Erythroblast (primary cell): ENCODE measurements at places on chromosomes 12 and 14.

DNA sequence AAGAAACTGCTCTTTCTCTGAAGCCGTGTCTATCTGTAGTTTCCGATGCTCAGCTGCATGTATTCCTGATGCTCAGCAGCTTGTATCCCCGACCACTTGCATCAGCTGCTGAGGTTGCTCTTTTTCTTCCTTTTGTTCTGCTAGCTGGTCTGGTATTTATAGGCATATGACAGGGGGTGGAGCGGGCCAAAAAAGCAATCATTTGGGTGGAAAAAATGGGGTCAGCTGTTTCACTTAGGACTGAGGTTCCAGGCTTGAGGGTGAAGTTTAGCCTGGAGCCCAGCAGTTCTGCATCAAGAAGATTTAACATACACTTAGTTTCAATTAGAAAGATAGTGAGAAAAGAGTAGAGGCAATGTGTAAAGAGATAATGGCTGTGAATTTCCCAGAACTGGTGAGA is 23.6 kb upstream of the AMN1 start:
- DNase-seq: no peak

- DNase-seq: no peak
Observed at GRCh38 chr14:75267141-75267721, 11.4 kb upstream of the FOS start.

- no peak for DNase-seq
Observed at GRCh38 chr14:63933110-63933509, 80.3 kb downstream of the SYNE2 start.

- DNase-seq: no peak
Observed at GRCh38 chr12:68478516-68479260, 132.0 kb upstream of the RAP1B start.

- no peak for DNase-seq
Observed at GRCh38 chr14:22977684-22978486, 4.5 kb downstream of the AJUBA start.

DNA sequence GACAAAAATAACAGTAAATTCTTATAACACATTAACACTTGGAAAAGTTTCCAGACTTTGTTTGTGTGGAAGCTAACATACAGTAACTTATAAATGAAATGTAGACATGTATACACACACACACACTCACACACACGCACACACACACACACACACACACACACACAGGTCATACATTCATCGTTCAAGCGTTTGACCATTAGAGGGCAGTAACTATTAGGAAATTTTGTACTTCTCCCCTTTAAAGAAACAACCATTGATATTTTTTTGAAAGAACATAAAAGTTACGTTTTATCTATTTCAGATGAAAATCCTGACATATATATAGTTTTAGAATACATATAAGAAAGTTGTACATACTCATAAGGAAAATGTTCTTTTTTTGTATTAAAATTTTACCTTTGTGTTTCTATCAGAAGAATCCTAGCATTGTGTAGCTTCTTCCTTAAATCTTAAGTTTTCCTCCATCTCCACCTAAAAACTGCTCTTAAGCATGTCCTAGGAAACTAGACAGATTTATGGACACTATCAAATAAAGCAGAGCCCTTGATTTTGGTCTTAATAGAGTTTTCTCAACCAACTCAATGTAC is 29.0 kb downstream of the PTPRQ start:
- DNase-seq: peak; percentile 49

DNA sequence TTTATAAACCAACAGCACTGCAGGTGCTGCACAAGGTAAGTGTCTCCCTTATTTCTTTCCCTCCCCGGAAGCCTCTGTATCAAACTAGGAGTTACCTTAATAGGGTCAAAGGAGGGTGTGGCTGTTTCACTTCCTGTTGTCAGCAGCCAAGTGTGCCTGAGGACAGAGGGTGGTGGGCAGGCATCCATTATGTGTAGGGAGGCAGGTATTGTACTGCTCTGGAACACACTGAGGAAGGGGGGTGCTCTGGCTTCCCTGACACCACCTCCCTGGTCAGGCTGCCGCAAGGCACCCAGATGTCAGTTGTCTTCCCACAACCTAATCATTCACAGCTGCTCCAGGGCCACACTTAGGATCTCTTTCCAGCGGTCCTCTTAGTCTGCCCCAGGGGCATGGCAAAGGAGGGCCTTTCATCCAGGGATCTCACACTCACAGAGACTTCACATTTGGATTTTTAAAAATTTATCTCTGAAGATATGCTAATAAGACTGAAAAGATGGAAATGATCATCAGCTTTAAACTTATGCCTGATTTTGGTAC is 132.0 kb upstream of the ARHGAP5 start:
- no peak for DNase-seq

DNA sequence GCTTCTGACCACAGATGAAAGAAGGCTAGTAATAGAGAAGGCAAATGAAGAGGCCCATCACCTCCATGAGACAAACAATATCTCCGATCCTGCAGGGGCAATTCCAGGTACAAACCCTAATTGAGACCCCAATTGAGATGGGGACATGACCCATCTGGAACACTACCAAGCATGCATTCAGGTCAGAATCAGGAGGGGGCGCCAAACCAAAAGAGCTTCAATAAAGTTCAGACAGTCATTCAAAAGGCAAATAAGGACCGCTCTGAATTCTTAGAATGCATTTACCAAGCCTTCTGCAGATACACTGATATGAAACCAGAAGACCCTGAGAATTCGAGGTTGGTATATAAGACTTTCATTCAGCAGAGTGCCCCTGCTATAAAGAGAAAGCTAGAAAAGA is 10.2 kb upstream of the EDDM3B start:
- peak; percentile 67 for DNase-seq

- DNase-seq: no peak
Observed at GRCh38 chr12:96812153-96812552, 94.9 kb upstream of the NEDD1 start.

DNA sequence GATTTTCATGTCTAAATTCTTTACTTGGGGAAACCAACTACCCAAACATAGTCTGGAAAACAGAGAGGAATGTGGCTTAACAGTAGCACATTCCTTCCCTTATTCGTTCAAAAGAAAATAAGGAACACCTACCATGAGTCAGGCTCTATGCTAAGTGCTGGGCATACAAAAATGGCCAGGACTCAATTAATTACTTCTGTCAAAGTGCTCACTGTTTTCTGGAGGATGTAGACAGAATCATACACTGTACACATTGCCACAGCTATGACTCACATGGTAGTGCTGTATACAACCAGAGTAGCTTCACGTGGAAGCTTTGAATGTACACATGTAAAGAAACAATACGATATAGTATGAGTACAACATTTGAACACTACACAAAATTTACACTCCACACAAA is 50.1 kb downstream of the SLC25A21 start:
- no peak for DNase-seq

- peak; percentile 80 for DNase-seq
Observed at GRCh38 chr12:103929046-103929783, 995 bp upstream of the HSP90B1 start.

DNA sequence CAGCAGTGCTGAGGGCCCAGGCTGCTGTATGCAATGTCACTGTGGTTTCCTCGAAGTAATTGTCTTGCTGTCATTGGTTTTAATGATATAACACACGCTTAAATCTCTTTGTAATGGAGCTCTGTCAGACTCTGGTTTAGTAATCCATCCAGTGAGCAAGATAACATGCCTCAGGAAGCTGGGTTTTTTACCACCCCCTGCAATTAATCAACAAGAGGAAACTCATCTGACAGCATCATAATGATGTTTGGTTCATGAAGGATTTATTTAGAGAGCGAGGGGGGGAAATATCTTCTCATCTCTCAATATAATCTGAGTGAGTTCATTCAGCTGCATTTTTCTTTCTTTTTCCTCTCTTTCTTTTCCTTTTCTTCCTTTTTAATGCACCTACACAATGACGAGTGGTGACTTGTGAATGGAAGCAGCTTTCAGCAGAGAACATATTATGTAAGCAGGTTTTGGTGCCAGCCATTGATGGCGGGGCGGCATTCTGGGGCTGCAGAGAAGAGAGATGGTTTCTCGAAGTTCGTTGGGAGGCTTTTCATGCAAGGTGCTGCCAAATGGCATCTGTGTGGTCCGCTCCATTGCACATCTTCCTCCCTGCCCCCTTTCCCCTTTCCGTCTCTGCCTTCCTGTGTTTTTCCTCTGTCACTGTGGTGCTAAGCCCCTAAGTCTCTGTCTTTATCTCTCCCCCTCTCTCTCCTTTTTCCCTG is 6.7 kb downstream of the RPH3A start:
- no peak for DNase-seq

DNA sequence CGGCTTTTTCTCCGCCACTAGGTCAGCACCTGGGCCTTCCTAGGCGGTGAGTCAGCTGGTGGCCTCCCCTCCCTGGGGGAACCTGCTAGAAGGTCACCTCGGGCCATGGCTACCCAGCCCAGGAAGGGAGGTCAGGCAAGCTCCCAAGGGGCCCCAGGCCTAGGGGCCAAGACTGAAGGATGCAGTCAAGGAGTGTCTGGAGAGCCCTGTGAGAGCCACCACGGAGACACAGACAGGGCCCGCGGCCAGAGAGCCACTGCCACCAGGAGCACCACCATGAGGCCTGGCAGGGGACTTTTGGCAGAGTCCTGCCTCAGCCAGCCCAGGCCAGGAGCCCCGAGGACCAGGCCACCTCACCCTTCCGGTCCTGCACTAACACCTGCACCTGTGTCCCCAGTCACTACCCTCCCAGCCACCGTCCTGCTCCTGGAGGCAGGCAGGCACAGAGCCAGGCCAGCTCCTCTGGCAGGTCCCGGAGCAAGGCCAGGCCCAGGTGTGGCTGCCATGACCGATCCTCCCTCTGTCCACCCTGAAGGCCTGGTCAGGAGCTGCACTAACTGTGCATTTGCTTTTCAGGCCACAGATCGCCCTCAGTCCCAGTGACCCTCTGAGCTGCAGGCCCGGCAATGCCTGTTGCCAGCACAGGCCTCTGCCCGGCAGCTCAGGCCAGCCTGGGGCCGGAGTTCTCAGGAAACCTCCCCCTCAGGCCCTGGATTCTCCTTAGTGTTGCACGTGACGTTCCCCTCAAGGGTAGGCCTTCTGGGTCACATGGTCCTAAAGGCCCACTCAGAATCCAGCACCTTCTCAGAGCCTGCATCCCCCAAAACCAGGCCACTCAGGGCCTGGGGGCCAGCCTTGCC is 6.9 kb downstream of the PHETA1 start:
- no peak for DNase-seq

DNA sequence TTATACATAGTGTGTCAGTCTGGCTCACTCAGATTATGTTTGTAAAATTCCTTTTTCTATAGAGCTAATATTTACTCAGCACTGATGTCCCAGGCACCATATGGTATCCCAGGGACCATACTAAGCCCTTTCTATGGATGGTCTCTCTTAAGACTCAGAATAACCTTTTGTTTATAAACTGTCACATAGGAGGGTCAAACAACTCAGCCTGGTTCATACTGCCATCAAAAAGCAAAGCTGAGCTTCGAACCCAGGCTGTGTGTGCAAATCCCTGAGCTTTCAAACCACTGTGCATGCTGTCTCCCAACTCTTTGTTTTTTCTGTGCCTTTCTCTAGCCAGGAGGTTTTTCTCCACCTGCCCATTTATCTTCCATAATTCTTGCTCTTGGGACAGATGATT is 135.6 kb upstream of the ARHGAP5 start:
- DNase-seq: no peak

DNA sequence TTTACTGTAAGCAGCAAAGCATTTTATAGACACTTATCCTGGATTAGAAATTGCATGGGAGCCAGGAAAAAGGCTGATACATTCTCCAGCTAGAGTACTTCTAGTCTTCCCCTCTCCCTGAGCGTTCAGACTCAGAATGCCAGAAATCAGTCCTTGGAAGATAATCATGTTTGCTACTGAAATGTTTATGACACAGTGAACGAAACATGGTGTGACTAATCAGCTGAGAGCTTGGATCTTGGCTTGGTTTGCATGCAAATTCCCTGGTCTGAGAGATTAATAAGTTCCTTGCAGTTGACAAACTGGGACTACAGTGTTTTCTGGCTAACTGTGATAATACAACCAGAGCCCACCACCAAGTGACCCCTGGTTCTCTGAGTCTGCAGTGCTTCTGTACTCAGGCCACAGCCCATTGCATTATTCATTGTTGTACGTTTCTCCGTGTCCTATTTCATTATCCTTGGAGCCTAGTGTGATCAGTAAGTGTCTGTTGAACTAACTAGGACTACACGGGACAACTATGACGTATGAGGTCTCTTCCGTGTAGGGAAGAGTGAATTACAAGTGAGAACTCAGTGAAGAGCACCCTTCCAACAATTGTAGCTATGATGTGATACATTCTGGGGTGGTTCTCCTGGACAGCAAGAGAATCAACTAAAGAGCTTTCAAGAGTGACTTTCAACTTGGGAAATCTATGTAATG is 34.6 kb upstream of the EVL start:
- DNase-seq: no peak

DNA sequence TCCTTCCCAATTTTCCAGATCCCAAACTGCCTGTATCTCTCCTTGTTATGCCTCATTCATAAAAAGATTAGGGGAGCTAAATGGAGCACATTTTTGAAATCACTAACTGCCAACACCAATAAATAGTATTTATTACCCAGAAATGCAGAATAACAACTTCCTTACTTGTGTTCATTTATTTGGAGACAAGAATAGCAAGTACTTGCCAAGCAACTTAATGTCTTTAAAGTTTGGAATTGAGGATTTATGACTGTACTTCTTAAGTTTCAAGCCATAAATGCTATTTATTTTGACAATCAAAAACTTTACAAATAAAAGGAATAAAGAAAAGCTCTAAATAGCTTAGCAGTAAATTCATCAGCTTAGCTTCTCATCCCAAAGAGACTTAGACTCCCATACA is 626.1 kb upstream of the NOVA1 start:
- DNase-seq: no peak

GRCh38 chr14:81211844-81212243 is 8.9 kb downstream of the GTF2A1 start:
- DNase-seq: peak; percentile 30

- DNase-seq: no peak
Observed at GRCh38 chr12:3148366-3149000, 71.3 kb downstream of the TSPAN9 start.

- DNase-seq: no peak
Observed at GRCh38 chr14:54330876-54331275, 65.9 kb upstream of the CDKN3 start.

- no peak for DNase-seq
Observed at GRCh38 chr12:62716866-62717525, 218.0 kb downstream of the PPM1H start.

DNA sequence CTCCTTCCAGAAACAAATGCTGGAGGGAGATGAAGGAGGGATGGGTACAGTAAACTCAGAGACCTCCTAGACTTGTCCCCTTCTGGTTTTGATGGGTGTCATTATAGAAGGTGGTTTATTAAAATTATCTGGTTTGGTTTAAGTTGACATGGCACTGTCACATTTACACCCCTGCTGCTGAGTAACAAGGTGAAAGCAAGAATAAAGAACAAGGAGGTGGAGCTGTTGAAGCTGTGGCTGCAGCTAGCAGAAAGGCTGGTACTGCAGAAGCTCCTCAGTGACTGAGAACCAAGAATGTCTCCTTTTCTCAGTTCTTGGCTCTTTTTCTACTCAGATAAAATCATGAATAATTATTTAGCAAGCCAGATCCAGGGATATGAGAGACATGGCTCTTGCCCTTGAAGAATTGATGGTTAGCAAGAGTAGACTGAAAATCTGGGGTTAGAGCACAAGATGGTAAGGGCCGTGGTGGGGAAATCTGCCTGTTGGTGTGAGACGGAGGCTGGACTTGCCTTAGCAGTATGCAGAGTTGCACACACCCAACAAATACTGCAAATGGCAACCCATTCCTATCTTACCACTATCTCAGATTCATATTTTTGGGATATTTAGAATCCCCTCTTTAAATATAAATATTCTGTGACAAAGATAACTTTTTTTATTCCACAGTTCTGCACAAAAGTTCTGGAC is at the start of gene GZMH:
Gene GZMH, minus strand, starts transcription at position 31 of the 690 bp plus-strand sequence. CDS start 72 bp downstream, outside the sequence.
- DNase-seq: no peak
